ENCODE measurements at places on chromosomes 6 and 20.
A peak's percentile ranks its signal among the peaks of the same experiment; 100 is the strongest.

GRCh38 chr6:154931711-154932424 lies 63.2 kb upstream of the TIAM2 start:
- peak; percentile 5 for DNase-seq

DNA sequence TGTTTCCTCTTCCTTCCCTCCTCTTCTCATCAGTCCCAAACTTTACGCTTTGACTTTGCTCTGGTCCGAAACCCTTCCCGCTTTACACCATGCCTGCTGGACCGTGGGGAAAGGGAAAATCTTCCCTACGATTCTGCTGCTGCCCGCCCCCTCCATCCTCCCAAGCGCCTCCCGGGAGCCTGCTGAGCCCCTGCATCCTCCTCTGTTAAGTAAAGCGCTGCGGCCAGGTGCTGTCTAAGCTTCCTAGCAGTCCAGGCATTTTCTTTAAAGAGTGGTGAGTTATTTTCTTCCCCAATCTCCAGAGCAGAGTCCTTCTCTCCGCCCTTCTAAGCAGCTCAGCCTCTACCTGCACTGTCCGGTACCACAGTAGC lies 376.3 kb downstream of the RNGTT start:
- DNase-seq = no peak

- DNase-seq = no peak
Measured at GRCh38 chr20:33399924-33400323, 1.4 kb downstream of the CDK5RAP1 start.

GRCh38 chr6:97066056-97066455 lies 141.5 kb downstream of the KLHL32 start:
- peak; percentile 11 for DNase-seq
